Astrocyte (in vitro differentiated cells and primary cell): ENCODE measurements at places on chromosomes 2 and 18.

GRCh38 chr2:230552181-230552580, 136.2 kb downstream of the SP100 start:
- DNase-seq = no peak

- no peak for DNase-seq
These were observed 68.2 kb upstream of the NRP2 start for GRCh38 chr2:205613970-205614559.

- DNase-seq = no peak
These were observed 90.7 kb downstream of the CRIM1 start for GRCh38 chr2:36446294-36446693.

DNA sequence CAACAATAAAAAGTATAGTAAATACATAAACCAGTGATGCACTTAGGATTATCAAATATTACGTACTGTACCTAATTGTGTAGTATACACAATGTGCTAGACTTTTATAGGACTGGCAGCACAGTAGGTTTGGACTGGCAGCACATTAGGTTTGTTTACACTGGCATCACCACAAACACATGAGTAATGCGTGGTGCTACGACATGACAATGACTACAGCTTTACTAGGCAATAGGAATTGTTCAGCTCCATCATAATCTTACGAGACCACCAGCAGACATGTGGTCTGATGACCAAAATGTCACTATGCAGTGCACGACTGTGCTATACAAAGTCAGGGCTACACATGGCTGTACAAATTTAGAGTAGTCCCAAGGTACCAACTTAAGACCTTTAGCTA, 2.3 kb downstream of the MBOAT2 start:
- peak; percentile 52 for DNase-seq

DNA sequence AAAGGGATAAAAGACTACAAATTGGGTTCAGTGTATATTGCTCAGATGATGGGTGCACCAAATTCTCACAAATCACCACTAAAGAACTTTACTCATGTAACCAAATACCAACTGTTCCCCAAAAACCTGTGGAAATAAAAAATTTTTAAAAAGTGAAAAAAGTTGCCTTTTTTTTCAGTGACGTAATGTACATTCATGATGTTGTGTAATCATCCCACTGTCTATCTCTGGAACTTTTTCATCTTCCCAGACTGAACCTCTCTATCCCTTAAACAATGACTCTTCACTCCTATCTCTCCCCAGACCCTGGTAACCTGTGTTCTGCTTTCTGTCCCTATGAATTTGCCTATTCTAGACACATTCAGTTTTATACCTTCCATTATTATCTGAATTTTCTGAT, 19.0 kb upstream of the GALR1 start:
- DNase-seq = no peak

GRCh38 chr18:63157293-63158011, 162.1 kb downstream of the BCL2 start:
- DNase-seq = no peak

DNA sequence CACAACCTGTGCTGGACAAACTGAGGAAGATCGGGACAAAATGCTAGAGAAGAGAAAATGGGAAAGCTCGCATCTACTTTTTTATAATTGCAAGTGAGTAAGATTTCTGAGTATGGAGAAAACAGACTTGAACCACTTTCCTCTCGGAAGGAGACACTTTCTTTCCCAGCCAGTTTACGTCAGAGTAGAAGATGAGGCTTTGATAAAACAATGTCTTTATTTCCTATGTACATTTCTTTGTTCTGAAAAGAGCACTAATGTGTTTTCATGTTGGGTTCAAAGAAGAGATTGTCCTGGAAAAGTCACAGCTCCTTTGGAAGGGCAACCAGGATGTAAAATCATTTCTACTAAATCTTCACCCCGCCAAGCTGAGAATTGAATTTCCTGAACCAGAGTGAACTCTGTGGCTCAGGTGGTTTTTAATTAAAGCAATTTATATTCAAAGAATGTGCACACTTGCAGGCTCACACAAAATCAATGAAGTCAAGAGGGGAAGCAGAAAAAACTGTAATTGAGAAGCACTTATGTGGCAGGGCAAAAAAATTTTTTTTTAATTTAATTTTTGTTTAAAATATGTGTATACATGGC, 23.4 kb upstream of the ITGA6 start:
- DNase-seq = no peak

- DNase-seq = no peak
These were observed 322.2 kb downstream of the RDH14 start for GRCh38 chr2:18238209-18238608.

- no peak for DNase-seq
These were observed 18.0 kb downstream of the ARID5A start for GRCh38 chr2:96554293-96555145.

DNA sequence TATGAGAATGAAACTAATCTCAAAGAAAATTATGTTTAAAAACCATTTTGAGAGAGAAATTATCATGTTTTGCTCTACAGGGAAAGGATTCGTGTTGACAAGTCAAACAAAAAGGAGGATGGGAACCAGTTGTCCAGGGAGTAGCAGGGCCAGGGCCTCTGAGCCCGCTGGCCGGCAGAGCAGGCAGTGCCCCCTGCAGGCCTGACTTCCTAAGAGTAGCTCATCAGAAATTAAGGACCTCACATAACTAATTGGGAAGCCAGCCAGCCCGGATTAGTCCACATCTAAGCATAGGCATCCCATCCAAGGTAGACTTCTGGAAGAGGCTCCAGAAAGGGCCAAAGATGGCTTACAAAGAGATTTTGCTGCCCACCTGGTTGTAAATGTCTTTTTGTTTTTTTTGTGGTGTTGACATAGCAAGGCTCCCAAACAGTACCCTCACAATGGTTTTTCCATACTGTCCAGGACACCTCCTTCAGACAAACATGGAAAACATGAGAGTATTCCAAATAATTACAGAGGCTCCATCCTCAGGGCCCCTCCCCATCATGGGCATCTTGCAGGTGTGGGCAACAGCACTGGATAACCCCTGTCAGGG, 241.2 kb upstream of the TANK start:
- DNase-seq = no peak

- peak; percentile 29 for DNase-seq
These were observed 37.6 kb upstream of the SLC4A10 start for GRCh38 chr2:161586517-161587167.

DNA sequence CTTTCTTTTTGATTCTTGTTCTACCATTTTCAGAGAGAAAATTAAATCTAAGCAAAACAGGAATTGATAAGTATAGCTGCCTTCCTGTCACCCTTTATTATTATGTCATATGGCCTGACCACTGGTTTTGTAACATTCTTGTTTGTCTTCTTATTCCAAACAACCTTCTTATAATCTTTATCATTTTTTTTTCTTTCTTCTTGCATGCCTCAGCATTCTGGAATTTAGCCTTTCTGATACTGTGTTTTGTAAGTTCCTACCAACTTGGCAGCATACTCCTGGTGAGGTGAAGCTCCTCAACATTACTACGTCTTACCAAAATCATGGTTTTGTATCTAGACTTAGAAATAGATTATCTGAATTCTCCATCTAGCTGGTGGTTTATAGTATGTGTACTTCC, 199.2 kb downstream of the CAMKMT start:
- peak; percentile 68 for DNase-seq

DNA sequence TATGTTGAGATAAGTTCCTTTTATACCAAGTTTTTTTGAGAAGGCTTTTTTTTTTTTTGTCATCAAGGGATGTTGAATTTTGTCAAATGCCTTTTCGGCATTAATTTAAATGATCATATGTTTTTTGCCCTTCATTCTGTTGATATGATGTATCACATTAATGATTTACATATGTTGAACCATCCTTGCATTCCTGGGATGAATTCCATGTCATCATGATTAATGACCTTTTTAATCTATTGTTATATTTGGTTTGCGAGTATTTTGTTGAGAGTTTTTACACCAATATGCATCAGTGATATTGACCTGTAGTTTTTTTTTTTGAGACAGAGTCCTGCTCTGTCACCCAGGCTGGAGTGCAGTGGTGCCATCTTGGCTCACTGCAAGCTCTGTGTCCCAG, 585.7 kb upstream of the FANCL start:
- DNase-seq = no peak

- DNase-seq = no peak
These were observed 83.2 kb upstream of the CYP1B1 start for GRCh38 chr2:38159191-38159590.

DNA sequence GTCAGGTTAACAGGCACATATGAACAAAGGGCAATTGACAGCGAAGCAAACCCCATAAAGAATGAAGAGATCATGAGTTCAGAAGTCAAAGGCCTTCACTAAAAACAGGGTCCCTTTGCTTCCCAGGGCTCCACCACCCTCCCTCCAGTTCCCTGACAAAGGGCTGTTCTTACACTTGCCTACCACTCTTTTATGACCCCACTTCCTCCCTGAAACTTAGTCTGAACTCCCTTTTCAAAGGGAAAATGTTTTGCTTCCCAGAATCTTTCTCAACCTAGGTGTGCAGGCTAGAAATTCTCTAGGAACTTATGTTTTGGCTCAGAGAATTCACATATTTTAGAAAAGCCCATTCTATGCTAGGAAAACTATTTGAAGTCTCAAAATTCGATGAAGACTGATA, 86.0 kb upstream of the ITGA4 start:
- DNase-seq = no peak

DNA sequence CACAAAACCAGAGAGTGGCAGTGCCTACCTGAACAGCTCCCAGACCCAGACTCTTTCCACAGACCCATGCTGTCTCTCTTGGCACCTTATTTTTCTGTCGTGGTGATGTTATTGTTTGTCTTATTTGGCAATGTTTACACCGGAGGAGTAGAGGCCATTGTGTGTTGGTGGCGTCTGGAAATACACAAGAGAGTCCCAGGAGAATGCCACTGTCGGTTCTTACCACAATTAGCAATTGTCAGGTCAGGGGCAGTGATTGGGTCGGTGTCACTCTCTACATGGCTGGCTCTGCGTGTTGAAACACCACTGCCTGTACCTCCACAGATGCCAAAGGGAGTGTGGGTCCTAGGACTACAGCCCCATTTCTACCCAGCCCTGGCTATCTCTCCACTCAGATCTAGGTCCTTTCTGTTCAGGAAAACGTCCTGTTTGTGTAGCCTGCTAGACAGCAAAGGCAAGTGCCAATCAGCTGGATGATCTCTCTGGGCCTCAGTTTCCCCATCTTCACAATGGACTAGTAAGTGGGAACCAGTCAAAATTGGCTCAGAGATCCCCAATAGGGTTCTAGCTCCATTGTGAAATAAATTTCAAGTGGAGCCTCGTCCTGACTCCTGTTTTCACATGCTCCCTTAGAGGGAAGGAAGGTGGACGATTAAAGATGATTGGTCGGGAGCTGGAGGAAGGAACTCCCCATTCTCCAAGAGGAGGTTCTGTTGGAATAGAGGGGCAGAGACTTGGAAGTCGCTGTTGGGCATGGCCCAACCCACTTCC, 17.0 kb downstream of the EPAS1 start:
- DNase-seq = no peak

DNA sequence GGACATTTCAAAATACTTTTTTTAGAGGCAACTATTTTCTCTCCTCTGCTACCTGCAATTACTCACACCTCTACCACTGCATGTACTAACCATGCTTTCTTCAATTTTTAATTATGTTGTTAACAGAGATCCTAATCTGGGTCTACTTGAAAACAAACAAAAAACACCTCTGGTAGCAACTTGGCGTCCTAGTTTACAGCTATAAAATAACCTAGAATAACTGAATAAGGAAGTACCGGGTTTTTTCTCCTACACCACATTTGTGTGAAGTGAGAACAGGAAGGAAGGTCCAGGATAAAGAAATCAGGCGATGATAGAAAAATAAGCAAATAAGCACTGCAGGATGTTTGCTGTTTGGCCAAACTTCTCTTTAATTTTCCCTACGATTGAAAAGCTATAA, 633.5 kb downstream of the LRP1B start:
- no peak for DNase-seq

DNA sequence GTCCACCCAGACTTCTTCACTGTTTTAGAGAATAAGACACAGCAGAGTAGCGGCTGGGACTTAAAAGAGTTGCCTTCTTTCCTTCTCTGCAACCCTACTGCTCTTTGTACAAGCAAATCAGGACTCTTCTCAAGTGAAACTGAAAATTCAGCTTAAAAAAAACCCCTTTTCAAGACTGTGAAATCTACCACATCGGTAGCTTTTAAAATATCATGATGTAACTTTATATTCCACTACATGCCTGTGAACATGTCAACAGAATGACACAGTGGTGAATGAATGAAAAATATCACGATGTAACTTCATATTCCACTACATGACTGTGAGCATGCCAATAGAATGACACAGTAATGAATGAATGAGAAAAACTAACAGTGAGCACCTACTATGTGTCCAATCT, 53.4 kb downstream of the TCF4 start:
- DNase-seq = peak; percentile 27

DNA sequence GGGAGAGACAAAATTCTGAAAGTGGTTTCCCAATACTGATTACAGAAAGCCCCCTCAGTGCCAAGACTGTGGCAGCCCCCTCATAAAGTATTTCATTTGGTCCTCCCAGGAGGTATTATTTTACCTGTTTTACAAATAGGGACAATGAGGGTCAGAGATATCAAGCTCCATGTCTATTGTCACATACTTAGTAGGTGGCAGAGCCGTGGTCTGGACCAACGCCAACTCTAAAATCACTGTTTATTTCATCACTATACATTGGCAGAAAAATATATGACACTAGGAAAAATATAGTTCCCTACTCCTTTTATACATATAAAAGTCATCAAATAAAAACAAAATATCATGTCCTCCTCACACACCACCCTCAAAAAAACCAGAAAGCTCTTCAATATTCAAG, 68.6 kb downstream of the DHRS9 start:
- no peak for DNase-seq

DNA sequence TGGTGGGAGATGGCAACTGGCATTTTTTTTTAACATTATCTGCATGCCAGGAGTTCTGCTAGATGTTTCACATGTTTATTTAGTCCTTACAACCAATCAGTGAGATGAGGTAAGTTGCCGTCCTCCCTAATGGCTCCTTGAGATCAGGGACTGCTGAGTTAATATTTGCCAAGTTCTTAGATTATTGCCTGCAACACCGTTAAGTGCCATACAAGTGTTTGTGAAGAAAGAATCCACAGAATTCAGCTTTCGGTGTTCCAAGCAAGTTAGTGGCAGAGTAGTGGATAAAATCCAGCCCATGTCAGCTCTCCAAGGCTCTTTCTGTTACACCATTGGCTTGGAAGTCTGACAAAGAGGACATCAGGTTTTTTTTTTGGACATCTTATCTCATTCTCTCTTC, 95.9 kb downstream of the C1QL2 start:
- no peak for DNase-seq

DNA sequence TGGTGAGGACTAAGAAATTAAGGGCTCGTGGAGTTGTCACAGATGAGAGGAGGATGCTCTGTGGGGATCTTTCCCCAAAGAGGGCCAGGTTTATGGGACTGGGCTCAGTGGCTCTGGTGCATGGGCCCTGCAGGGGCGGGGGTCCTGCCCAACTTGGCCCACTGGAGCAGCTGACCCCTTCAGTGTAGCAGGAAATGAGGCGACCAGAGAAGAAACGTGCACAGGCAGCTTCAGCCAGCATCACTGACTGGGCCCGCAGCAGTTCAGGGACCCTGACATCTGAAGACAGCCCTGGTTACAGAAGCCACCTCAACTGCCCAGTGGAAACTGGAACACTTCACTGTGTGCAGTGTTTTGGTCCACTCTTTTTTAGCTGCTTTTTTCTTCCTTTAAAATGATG, 72.8 kb downstream of the EMILIN2 start:
- no peak for DNase-seq
